ENCODE measurements at places on chromosomes 5 and 9.

GRCh38 chr9:17476401-17476800 is 102.5 kb upstream of the SH3GL2 start:
- no peak for DNase-seq

GRCh38 chr5:20020247-20020646 is 32.2 kb upstream of the CDH18 start:
- DNase-seq = no peak

DNA sequence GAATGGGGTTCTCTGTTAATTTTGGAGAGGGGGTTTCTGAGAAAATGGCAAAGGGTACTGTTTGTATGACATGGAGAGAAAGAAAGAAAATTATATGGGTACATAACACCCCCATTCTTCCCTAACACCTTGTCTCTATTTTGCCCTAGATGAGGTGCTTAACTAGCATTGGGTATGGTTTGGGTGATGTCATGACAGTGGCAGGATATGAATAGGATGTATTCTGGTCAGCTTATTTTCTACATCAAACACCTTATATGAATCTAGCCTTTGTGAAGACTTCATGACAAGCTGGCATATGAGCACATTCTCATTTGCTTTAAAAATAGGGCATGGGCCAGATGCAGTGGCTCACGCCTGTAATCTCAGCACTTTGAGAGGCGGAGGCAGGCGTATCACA is 58.6 kb downstream of the LNPEP start:
- no peak for DNase-seq

- DNase-seq = no peak
These were observed 289.6 kb downstream of the DTWD2 start for GRCh38 chr5:118698774-118699173.

GRCh38 chr5:71883742-71884103 is 164.6 kb downstream of the CARTPT start:
- no peak for DNase-seq

DNA sequence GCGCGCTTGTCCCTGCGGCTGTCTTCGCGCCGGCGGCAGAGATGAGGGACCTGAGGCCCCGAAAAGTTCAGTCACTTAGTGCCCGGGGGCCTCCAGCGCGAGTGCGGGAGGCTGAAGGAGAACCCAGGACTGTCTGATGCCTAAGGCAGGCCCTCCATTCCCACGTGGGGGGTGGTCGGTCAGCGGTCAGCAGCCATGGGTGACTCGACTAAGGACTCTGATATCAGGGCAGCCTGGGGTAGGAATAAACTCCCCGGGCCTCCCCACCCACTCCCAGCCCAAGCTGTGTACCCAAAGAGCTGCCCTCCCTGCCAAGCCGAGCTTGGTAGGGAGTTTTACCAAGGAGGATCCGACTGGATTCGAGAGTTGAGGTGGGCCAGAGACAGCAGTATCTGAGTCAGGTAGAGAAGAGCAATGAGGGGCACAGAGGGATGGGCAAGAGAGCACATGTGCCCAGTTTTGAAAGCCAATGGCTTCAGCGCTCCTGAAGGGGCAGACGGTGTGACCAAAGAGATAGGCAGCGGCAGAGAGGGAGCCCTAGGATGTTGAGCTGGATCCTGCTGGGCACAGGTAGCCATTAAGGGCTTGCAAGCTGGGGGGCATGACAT is 787 bp downstream of the FGFR4 start:
- no peak for DNase-seq

GRCh38 chr5:32859211-32859641 is 148.1 kb downstream of the NPR3 start:
- DNase-seq = no peak

GRCh38 chr5:96692441-96692840 is 30.3 kb downstream of the CAST start:
- peak; percentile 58 for DNase-seq

DNA sequence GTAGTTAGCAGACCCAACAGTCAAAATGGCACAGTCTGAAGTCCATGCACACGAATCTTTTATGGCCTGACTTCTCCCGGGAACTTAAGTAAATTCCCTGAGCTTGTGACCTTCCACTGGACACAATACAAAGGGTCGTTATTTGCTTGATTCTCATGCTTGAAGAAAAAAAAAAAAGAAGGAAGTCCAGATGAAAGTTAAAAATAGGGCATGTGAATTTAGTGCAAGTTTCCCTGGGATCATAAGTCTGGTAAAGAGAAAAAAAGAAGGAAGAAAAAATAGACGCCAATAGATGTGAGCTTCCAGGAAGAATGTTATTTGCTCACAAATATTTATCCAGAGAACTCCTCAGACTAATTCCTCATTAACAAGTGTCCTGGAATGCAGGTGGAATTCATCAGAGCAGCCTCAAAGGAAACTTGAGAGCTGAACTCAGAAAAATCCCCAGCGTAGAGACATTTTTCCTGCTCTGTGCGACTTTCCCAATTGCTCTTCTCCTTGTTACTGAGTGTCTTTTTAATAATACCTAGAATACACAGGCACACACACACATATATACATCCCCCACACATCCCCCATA is 616.3 kb downstream of the EBF1 start:
- no peak for DNase-seq

DNA sequence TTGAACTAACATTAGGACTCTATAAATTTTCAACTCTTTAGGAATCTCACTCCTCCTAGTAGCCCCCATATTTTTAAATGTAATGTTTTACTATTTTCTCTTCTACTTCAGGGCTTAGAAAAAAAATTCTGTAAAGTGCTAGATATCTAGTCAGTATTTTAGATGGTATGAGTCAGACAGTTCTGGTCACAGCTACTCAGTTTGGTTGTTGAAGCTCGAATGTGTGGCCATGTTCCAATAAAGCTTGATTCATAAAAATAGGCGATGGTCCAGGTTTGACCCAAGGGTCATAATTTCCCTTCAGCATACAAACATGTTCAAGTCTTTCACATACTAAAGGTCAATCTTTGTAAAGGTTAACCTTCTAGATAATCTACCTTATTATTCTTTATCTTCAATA is 566.0 kb upstream of the CDH18 start:
- DNase-seq = no peak

DNA sequence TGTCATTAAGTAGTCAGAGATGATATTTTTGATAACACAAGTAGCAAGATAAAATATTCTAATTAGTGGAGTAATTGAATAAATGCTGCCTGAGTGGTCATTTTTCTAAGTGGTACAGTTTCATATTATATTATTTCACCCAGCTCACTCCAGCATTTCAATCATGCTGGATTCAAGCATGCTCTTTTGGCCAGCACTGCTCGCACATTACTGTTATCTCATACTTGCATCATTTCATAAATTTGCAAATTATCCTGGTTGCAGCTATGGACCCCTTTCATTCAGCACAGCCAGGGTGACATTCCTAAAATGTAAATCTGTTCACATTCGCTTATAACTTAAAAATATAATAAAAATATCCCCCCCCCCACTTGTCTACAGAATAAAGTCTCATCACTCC is 520.8 kb upstream of the CYLC2 start:
- DNase-seq = no peak

DNA sequence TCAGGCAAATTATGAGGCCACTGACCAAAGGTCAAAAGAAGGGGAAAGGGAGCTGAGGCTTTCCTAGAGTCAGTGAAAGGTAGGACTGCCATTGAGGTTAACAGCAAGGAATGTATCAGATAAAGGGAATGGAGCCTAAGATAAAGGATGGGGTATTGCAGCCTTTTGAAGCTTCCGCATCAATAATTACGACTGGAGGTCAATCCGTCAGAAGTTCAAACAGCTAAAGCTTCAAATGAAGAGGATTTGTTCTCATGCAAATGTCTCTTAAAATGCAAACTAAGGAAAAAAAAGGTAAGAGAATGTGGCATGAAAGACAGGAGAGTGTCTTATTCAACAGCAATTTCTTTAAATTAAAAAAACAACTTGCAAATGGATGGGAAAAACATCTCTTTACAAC is 341.1 kb upstream of the RGMB start:
- no peak for DNase-seq

DNA sequence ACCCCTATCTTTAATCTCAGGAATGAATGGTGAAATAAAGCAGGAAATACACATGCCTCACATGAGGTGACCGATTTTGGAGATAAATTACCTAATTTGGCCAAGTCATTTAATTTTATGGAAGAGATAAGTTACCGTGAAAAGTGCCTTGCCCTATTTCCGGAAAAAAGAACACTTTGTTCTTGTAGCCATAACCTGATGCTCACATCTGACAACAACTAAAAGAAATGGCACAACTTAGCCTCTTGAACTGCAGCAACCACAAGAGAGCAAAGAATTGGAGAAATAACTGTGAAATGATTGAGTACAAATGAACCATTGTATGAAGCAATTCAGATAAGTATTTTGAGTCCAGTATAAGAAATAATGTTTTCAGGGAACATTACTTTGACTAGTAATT is 628.1 kb upstream of the TYRP1 start:
- no peak for DNase-seq

DNA sequence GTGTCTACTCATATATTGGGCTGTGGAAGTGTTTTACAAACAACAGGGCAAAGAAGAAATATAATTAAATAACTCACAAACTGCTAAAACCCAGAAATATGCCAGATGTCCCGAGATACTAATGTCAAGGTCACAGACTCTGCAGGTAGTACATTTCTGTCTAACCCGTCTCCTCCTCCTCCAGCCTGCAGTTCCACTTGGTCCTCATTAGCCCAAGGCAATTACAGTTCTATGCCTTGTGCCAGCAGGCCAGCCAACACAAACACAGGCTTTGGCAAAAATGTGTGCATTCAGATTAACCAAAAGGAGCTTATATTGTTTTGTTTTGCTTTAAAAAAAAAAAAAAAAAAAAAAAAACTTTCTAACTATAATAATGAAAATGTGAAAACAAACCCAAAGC is 148.8 kb downstream of the MYO10 start:
- no peak for DNase-seq

GRCh38 chr5:136924490-136924889 is 559.1 kb upstream of the TRPC7 start:
- DNase-seq = no peak

GRCh38 chr5:148090773-148091250 is 27.0 kb downstream of the SPINK5 start:
- no peak for DNase-seq

DNA sequence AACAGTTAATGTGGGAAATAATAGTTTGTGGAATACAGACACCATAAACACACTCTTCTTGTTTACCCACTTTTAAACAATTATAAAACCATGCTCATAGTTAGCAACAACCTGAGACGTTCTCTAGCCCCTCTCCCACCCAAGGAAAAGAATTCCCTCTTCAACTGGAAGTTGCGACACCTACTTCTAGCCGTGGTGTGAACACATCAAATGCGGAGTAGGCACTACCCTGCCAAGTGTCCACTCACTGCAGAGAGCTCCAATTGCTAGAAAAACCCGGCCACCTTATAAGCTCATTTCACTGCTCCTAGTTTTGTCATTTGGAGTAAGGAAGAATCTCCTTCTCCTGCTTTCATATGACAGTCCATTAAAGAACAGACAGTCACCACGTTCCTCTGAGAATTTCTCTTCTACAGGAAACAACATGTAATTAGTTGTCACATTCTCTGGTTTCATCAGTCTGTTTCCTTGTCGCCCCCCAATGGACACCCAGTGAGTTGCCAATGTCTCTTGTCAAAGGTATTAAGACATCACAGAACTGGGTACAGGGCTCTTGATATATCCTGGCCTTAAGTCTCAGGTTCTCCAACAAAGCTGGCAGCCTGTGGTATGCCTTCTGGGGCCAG is 47.3 kb downstream of the PRLR start:
- peak; percentile 62 for DNase-seq

DNA sequence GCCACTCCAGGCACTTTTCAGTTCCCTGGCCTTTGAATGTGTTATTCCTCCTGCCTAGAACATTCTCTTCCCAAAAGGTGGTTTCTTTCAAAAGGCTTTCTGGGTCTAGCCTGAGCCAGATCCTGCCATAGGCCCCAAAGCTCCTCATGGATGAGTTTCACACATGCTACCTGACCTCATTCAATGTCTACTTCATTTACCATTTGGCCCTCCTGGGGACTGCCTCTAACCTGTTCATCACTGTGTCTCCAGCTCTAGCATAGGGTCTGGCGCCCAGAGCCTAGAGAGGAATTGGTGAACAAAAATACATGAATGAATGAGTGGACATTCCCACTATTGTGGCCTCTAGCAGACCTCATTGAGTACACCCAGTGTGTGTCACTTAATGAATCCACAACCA is 5.4 kb upstream of the P4HA2 start:
- DNase-seq = no peak

- no peak for DNase-seq
These were observed 22.4 kb upstream of the NREP start for GRCh38 chr5:111779260-111779921.

GRCh38 chr5:38193015-38193581 is 65.3 kb upstream of the EGFLAM start:
- DNase-seq = peak; percentile 76

- DNase-seq = peak; percentile 50
These were observed 4.1 kb upstream of the RGMB start for GRCh38 chr5:98769210-98769958.

- DNase-seq = peak; percentile 92
These were observed 28.2 kb downstream of the SLC6A7 start for GRCh38 chr5:150217873-150218692.

DNA sequence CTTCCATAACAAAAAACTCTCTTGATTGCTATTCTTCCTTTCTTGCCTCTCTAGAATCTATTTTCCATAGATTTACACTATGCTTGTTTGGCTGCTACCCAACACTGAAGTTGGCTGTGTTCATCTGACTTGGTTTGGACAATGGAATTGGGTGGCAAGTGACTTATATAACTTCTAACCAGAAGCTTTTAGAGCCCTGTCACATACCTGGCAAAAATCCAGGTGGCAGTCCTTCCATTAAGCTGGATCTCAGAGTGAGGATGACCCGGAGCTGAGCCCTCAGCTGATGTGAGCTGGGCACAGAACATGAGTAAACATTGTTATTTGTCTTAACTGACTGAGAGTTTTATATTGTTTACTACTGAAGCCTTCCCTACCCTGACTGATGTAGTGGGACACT is 225.7 kb downstream of the TLR4 start:
- DNase-seq = no peak

- DNase-seq = no peak
These were observed 71.6 kb downstream of the LRRC70 start for GRCh38 chr5:62650197-62650596.

- no peak for DNase-seq
These were observed 65.2 kb downstream of the MYO10 start for GRCh38 chr5:16870878-16871277.

DNA sequence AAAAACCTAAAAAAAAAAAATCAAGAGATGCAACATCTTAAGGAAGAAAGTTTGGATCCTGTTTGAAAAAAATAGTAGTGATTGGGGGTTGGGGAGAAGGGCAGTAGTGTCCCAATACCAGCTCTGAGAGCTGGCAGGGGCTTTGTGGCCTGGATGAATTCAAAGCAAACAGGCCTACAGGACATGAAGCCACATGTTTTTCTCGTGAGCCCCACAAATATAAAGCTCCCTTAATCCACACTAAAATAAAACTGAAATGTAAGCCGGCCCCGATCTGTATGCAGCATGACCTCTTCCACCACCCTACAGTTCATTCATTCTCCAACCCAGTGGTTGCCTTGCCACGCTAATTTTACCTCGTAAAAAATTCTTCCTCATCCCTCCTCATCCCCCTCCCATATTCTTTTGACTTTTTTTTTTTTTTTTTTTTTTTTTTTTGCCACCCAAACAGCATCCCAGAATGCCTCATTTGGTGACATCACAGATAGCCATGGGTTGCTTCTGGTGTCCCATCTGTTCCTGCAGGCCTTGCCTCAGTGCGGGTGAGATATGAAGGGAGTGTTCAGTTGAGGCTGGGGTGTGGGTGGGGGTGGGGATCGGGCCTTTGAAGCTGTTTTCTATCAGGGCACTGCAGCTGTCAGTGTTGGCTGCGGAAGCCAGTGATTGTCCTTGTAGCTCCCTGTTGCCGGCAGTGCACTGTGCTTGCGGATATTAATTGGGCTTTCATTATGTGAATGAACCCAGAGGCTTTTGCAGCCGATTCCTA is 81.6 kb upstream of the NFIB start:
- no peak for DNase-seq

Measured in suppressor macrophage (primary cell).